ENCODE measurements at places on chromosomes 4 and X.

DNA sequence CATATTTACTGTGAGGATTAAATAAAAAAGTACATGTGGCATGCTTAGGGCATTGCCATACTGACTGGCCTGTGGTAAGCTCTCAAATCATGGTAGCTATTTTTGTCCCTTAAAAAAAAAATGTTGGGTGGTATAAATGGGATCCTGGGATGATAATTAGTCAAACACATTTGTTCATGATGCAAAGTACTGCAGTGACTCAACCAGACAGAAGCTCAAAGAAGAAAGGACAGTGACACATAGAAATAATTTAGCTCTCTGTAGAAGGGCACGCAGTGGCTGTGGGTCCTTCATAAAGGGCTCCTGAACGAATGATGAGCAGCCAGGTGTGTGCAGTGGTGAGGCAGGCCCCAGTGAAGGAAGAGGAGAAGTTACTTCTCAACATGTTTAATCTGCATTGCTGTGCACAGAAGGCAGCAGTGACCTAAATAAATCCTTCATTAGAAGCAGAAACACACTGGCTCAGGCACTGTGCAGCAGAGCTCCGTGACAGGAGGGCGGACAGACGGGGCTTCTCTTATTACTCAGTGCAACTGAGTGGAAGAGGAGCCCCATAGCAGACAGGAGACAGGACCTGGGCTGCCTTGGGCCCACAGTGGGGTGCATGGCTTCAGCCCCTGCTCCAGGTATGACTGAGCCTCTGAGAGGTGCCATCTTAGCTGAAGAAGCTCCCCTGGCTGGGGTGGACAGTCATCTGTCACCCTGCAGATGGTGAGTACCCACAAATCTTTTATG lies 20.3 kb downstream of the HS3ST1 start:
- DNase-seq, result no peak

GRCh38 chr4:152118819-152119553 lies 358.2 kb upstream of the GATB start:
- DNase-seq, result no peak

- DNase-seq, result no peak
These were observed 88.9 kb downstream of the RASL11B start for GRCh38 chr4:52951016-52951415.

GRCh38 chrX:68865300-68865699 lies 36.5 kb downstream of the EFNB1 start:
- DNase-seq, result no peak

DNA sequence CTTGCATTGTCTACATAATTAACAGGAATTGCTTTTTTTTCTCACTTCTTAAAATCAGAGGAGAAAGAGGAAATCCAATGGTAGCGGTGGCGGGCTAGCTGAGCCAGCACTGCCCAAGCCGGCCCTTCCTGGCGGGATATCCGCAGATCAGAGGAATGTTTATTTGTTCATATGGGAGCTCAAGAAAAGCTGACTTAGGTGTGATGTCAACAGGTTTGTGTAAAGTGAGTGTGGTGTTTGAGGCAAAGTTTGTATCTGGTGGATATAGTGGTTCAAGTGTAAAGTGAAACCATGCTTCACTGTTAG lies 466 bp upstream of the SLC39A8 start:
- DNase-seq, result no peak

GRCh38 chr4:4486969-4487368 lies 54.9 kb downstream of the STX18 start:
- DNase-seq, result no peak

- peak; percentile 8 for DNase-seq
These were observed 12.4 kb downstream of the PSAPL1 start for GRCh38 chr4:7422151-7422897.

GRCh38 chr4:75505630-75506029 lies 8.6 kb downstream of the RCHY1 start:
- no peak for DNase-seq

DNA sequence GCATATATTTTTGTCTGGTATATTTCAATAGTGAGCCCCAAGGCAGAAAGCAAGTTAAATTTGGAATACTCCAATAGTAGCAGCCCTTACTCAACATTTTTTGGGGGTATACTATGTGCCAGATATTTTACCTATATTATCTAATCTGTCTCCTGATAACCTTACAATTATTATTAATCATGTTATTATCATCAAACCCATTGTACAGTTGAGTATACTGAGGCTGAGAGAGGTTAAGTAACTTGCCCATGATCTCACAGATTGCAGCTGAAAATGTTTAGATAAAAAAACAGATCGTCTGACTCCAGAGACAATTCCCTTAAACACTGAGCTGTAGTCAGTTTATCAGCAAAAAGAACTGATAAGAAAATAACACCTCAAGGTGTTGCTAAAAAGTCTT lies 6.5 kb upstream of the RBBP7 start:
- no peak for DNase-seq

DNA sequence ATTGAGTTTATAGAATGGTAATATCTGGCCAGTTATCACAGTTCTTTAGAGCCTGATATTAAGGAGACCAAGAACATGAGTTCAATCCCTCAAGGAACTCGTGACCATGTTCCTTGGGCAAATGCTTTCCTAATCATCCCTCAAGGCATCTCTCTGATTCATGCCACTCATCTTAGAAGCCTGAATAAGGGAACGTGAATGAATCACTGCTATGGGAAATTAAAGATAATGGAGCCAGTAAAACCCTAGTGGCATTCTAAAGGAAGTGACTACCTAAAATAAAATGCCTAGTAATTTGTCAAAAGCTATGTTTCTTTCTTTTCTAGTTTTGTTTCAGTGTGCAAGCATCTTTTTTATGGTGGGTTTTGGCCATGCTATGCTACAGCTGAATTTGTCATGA lies 1161.3 kb downstream of the C4orf33 start:
- no peak for DNase-seq

GRCh38 chrX:46247456-46247855 lies 297.8 kb downstream of the ZNF674 start:
- DNase-seq, result no peak

GRCh38 chrX:19882066-19882775 lies 5.2 kb downstream of the SH3KBP1 start:
- DNase-seq, result no peak

GRCh38 chr4:169922632-169923276 lies 103.4 kb downstream of the MFAP3L start:
- DNase-seq, result no peak

DNA sequence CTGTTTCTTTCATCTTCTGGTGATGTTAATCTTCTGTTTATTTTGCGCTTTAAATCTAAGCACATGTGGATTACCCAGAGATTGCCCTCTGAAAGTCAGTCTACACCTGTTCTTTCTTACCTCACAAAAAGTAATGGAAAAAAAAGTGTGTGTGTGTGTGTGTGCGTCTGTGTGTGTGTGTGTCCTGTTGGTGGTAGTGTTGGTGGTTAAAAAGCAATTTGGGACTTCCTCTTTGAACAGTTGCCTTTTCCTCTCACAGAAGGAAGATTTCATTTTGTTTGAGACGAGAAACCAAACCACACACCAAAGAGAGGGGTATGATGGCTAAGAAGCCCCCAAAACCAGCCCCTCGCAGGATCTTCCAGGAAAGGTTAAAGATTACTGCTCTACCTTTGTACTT lies at the start of gene STAP1:
Gene STAP1 (plus strand): TSS at position 235 of the 400 bp plus-strand sequence. CDS start 83 bp downstream, at position 318.
- no peak for DNase-seq

Measured in right hindlimb (tissue), 1 donor.